NT2/D1 (cell line): ENCODE measurements at places on chromosomes 6 and 20.

GRCh38 chr20:35490736-35491181, 35.4 kb downstream of the CEP250 start:
- no peak for DNase-seq

- DNase-seq = no peak
Observed at GRCh38 chr6:125104425-125104824, 49.1 kb upstream of the TPD52L1 start.

GRCh38 chr20:25676164-25676809, 20.4 kb downstream of the ZNF337 start:
- no peak for DNase-seq

GRCh38 chr6:29702519-29703103, 20.6 kb upstream of the HLA-F start:
- DNase-seq = no peak

GRCh38 chr6:44561832-44562665, 174.5 kb downstream of the CDC5L start:
- DNase-seq = no peak

GRCh38 chr20:4973330-4974097, 27.8 kb downstream of the SLC23A2 start:
- DNase-seq = no peak

DNA sequence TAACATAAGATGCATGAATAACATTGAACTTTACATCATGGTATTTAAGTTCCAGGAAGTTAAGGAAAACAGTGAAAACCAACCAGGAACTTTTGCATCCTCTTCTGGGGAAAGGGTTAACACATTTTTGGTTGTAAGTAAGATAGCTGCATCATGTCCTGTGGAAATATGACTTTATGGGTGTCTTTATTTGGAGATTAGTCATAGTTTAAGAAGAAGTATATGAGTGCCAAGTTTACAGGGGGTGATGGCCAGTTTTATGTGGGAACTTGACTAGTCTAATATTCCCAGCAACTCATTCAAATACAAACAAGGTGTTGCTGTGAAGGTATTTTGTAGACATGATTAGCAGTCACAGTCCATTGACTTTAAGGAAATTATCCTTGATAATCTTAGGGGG, 78.0 kb downstream of the PDE10A start:
- DNase-seq = no peak

GRCh38 chr6:170537329-170537728, 15.8 kb downstream of the PSMB1 start:
- no peak for DNase-seq

GRCh38 chr6:163414946-163415619, 565 bp downstream of the QKI start:
- DNase-seq = no peak

DNA sequence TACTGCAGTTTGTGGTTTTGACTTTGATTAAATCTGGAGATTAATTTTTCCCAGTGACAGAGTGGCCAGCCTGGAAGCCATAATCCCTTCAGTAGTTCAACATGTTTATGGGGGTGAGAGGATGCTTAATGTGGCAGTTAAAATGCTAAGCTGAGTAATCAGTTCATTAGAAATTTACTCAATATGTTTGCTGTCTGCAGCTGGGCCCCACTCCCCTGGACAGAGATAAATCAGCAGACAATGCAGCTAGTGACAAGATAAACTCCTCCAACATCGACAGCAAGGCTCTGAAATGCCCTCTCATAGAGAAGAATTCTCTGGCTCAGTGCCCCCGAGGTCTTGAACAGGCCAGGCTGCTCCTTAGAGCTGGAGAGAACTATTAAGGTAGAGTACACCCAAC, 101.9 kb downstream of the LRFN2 start:
- no peak for DNase-seq

DNA sequence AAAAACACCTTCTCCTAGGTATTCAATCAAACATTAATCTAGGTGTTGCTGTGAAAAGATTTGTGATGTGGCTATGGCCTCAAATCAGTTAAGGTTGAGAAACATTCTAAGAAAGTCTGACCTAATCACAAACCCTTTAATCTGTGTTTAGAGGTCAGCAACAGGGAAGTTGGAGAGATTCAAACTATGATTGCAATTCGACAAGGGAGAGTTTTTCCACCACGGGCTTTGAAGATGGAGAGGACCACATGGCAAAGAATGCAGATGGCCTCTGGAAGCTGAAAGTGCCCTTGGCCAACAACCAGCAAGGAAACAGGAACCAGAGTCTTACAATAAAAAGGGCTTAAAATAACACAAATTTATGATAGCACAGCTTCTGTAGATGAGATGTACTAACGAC, 29.6 kb upstream of the LGSN start:
- no peak for DNase-seq

- no peak for DNase-seq
Observed at GRCh38 chr20:45067558-45067957, 33.4 kb downstream of the KCNS1 start.

GRCh38 chr6:77466451-77467437, 3.5 kb upstream of the HTR1B start:
- DNase-seq = no peak

- DNase-seq = no peak
Observed at GRCh38 chr6:6390849-6391602, 70.6 kb upstream of the F13A1 start.

DNA sequence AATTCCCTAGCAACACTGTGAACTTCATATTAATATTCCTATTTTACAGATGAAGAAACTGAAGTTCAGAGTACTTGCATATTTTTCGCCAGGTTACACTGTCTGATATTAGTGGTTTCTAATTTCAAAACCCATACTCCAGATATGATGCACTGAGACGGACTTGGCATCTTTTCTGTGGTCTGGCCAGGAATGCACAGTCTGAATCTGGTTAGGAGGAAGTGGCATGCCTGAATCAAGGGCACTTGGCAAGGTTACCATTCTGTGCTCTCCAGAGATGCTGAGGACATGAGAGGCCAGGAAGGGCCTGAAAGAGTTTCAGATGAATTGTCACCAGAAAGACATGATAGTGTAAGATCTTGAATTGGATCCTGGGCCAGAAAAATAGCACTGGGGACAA, 150.1 kb downstream of the HAO1 start:
- DNase-seq = no peak

- no peak for DNase-seq
Observed at GRCh38 chr6:3405679-3406078, 51.2 kb downstream of the SLC22A23 start.

GRCh38 chr6:34595332-34596184, 39.4 kb upstream of the SPDEF start:
- DNase-seq = no peak

DNA sequence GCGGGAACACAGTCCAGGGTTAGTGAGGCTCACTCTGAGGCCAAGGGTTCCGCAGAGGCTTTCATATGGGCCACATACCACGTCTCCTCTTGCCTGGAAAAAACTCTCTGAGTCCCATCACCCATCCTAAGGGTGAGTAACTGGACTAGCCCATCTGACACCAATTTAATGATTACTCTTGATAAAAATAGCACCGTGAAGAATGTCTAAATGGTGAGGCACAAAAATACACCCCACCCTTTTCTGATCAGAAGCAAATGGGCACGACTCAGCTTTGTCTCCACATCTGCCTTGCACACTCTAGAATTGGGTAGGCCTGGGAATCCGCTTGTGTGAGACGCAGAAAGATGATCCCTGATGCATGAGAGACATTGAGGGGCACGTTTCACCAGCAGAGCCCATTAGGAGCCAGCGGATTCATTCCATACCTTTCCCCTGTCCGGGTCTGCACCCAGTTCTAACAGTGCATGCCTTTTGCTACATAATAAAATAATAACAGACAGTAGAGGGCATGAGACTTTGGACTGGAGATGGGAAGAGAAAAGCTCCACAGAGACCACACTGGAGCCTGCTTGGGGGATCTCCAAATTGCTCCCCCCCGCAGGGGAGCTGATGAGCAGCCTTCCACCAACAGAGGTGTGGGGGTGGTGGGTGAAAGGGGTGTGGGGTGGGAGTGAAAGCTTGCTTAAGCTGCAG, 110.0 kb upstream of the KCNK16 start:
- no peak for DNase-seq

- DNase-seq = no peak
Observed at GRCh38 chr6:113960795-113961194, 10.2 kb downstream of the HDAC2 start.

- no peak for DNase-seq
Observed at GRCh38 chr6:55516736-55517135, 62.3 kb downstream of the HMGCLL1 start.

- DNase-seq = no peak
Observed at GRCh38 chr20:31542201-31542842, 28.1 kb downstream of the HM13 start.

DNA sequence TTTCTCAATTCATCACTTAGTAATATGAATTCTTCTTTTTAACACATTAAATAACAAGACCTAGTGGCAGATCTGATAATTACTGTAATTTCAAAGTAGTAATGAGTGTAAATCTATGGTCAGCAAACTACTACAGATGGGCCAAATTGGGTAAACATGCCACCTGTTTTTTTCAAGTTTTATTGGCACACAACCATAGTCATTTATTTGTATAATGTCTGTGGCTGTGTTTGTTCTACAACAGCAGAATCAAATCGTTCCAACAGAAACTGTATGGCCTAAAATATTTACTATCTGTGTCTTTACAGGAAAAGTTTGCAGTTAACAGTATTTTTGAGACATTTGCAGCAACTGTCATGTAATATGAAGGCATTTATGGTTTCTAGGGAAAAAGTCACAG, 86.1 kb upstream of the EYA2 start:
- no peak for DNase-seq

GRCh38 chr20:1489325-1489724, 1.9 kb downstream of the SIRPB2 start:
- no peak for DNase-seq

DNA sequence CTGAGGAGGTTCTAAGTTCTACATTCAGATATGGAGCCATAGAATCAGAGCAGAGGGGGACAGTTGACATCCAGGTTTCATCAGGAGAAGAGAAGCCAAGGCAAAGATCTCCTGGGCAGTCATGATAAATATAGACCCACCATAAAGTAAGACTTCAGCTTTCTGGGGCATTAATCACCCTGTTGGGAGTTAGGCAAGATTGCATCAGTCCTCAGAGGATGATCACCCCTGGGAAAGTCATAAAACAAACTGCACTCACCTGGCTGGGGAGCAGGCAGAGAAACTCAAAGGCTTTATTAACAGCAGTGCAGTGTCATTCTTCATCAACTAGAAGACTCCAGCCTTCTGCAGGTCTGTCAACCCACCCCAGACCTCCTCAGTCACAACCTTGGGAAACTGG, 301.3 kb upstream of the JARID2 start:
- DNase-seq = no peak

DNA sequence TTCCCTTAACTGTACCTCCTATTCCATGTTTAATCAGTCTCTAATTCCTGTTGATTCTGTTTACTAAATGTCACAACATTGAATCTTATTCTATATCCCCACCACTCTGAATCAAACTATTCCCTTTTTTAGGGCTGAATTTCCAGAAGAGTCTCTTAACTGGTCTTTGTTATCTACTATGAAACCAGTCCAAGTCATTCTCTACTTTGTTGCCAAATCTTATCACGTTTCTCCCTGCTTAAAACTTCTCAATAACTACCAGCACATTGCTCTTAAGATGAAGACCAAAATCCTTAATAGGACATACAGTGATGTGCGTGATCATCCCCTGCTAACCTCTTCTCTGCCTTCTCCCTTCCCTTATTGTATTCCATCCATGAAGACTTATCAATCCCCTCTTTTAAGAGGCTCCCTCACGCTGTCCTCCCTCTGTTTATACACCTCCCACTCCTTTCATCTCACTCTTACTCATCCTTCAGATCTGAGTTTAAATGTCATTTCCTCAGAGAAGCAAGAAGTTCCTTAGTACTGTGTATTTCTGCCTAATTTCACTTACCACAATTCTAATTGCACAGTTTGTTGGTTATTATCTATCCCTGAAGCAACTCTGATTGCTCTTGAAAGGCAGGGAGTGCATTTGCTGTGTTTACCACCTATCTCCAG, 143.0 kb upstream of the AHI1 start:
- DNase-seq = no peak

- DNase-seq = no peak
Observed at GRCh38 chr6:56458324-56458884, 184.3 kb downstream of the DST start.

DNA sequence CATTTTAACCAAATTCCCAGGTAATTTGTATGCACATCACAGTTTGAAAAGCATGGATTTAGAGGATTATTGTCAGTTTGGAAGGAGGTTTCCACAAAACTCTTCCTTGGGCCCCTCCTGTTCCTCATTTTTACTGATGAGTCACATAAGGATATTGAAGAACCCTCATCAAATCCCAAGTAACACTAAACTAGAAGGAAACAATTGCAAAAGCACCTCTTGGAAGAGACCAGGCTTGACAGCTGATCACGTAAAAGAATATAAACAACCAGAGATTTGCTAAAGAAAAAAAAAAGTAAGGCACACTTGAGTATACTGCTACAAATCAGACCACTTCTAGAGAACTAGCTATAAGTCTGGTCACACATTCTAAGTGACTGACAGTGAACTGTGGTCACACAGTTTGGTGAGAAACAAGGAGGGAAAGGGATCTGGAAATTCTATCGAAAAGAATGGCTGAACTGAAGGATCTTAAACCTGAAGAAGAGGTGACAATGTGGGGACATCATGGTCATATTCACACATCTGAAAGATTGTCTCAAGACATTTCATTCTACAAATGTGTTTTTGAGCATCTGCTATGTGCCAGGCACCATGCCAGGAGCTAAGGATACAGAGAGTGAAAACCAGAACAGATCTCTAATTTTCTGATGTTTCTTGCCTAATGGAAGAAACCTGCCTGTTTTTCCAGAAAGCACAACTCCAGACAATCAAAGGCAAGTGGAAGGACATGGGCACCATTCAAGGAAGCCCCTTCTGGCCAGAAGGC, 24.1 kb downstream of the ZHX3 start:
- no peak for DNase-seq

- DNase-seq = no peak
Observed at GRCh38 chr6:57201718-57202117, 20.4 kb downstream of the RAB23 start.

DNA sequence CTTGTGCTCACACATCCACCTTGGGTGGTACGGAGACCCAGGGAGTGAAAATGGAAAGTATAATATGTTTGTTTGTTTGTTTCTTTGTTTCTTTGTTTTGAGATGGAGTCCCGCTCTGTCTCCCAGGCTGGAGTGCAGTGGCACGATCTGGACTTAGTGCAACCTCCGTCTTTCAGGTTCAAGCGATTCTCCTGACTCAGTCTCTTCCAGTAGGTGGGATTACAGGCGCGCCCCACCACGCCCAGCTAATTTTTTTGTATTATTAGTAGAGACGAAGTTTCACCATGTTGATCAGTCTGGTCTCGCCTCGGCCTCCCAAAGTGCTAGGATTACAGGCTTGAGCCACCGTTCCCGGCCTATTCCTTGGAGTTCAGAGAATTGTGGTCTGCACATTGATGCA, 115.4 kb downstream of the TRIM27 start:
- no peak for DNase-seq

DNA sequence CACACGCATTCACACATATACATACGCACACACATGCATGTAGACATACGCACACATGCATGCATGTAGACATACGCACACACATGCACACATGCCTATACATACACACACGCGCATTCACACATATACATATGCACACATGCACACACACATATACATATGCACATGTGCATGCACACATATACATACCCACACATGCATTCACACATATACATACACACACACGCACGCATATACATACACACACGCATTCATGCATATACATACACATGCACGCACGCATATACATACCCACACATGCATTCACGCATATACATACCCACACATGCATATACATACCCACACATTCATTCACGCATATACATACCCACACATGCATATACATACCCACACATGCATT, 80.5 kb downstream of the WDR27 start:
- no peak for DNase-seq

GRCh38 chr20:44166477-44166876, 20.5 kb downstream of the JPH2 start:
- DNase-seq = no peak
